ENCODE measurements at places on chromosomes 2 and 18.

GRCh38 chr2:78682781-78683180 is 342.7 kb upstream of the REG3G start:
- no peak for DNase-seq

DNA sequence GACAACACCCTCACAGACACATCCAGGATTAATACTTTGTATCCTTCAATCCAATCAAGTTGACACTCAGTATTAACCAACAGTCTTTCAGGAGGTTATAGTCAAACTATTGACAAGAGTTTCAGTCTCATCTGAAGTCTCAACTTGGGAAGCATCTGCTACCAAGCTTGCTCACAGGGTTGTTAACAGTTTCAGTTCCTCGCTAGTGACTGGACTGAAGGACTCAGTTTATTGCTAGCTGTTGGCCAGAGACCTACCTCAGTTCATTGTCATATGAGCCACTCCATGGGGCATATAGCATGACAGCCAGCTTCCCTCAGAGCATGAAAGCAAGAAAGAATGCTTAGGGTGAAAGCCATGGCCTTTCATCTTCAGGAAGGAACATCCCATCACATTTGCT is 228.6 kb downstream of the EPHA4 start:
- DNase-seq: no peak

DNA sequence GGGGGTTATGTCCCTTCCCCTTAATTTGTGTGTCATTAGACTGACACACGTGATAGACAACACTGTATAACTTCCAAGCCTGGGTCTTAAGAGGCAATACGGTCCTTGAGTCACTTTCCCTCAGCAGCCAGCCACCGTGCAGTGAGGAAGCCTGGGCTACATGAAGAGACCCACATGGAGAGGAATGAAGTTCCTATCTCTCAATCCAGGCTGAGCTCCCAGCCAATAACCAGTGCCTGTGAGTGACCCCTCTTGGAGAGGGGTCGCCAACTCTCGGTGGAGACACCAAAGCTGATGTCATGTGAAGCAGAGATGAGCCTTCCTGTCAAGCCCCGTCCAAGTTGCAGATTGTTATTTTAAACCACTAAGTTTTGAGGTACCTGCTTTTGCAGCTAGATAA is 5.7 kb upstream of the WDSUB1 start:
- DNase-seq: no peak

- no peak for DNase-seq
These were observed 370.2 kb upstream of the SLC14A2 start for GRCh38 chr18:45245091-45245511.

DNA sequence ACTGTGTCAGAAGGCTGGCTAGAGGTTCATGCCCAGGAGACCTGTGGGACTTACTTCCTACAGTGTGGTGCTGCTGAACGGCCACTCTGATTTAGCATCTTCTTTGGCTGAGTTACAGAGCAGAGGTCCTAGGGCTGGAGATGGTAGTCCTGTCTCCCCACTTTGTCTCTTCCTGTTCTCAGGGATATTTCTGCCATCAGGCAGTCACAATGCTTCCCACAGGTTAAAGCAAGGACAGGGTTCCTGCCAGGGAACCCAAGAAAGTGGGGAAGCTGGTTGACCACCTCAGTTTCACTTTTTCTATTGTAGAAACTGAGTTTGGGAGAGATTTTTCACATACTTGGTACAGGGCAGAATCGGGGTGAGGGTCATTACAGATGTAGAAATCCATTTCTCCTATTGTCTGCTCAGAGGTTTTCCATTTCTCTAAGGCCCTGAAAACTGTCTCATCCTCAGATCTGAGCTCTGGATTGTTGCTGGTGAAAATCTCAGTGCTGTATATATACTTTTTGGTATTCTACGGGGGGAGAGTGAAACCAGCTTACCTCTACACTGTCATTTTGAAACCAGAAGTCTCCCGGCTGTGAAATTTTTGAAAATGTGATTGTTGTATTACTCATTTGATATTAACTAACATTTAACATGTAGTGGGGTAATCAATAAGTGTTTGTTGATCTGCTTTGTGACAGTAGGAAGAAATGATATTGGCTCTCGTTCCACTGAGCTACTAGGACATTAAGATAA is 37.0 kb upstream of the MEP1B start:
- DNase-seq: no peak

DNA sequence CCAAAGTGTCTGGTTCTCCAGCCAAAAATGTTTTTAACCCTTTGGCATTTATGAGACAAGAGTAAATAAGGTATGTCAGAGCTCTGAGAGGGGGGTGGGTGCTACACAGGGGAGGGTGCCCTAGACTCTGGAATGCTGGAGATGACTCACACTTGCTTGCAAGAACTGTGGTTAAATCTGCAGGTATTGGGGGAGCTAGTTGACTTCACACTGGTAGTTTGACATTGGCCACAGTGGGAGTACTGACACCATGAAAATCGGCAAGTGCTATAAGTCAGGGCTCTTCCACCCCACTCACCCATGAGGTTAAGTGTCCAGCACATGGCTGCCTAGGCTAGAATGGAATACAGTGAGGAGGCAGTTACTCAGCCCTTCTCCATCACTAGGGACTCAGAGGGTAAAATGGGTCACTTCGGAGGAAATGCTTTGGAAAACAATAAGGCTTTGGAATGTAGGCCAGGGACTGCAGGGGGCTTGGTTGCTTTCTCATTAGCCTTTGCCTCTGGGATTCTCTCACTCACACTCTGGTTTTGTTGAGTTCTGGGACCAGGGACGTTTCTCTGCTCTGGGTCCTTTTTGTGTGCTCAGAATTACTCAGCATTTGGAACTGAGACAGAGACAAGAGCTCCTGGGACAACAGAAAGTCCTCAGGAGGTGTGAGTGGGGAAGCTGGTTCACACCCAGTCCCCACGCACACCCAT is 91.6 kb downstream of the ACKR3 start:
- no peak for DNase-seq

Data from NCI-H345 (cell line).